ENCODE measurements at places on chromosomes 4 and X.

GRCh38 chrX:11241720-11242119 is 51.5 kb upstream of the AMELX start:
- DNase-seq: no peak

DNA sequence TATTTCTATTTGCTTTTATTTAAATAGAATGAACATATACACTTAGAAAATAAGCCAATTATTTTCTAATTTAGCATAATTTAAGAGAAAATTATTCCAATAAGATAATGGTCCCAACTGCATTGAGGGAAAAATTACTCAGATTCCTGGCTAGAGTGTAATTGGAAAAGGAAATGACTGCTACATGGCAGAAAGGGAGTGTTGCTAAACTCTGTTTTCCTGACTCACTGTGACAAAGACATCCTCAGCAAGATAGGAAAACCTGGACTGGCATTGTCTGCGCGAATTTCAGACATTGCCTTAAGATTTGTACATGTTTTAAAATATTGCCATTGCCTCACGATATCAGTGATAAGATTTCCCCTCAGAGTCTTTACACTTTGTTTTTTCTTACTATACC is 8.2 kb downstream of the TNIP3 start:
- no peak for DNase-seq

DNA sequence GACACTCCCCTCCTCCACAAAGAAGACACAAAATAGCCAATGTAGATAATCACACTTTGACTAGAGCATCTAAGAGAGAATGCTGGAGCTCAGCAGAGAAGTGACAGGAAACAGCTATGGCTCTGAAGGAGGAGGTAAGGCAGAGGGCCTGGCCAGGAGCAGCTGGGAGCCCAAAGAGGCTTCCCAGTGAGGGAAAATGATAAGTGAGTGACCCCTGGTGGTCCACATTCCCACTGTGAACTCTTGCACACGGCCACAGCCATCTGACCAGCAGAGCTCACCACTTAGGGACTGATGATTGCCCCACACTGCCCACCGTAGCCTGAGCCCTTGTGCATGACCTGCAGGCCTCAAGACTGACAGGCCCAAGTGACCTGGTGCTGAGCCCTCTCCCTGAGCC is 162.7 kb upstream of the GALNTL6 start:
- DNase-seq: no peak

GRCh38 chrX:4754878-4755604 is 1041.6 kb upstream of the PRKX start:
- no peak for DNase-seq

DNA sequence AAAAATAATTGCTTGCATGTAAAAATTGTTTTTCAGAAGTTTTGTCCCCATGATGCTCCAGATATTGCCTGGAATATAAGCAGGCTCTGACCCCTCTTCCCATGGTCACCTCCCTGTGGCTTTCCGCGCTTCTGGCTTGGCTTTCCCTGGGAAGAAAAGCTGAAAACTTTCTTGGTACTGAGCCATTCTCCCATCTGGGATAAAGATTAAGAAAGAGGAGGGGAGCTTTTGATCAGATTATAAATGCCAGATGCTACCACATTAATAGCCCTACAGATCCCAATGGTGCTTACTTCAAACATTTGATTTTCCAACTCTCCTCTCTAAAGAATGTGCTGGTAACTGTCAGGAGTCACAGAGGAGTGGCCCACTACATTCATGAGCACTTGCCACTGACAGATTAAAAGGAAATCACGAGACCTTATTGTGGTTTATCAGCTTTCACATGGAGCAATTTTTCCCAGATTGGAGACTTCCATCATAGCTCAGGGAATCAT is 54.4 kb upstream of the GAB1 start:
- DNase-seq: no peak

All from keratinocyte (primary cell).